ENCODE measurements at places on chromosomes 7 and 10.

GRCh38 chr7:1348096-1348822, 111.0 kb downstream of the MICALL2 start:
- DNase-seq = no peak

- DNase-seq = no peak
Measured at GRCh38 chr7:157890921-157891401, 554.2 kb downstream of the DNAJB6 start.

GRCh38 chr7:35817930-35818329, 17.1 kb downstream of the SEPTIN7 start:
- no peak for DNase-seq

- no peak for DNase-seq
Measured at GRCh38 chr7:18903695-18904094, 213.7 kb downstream of the TWIST1 start.

GRCh38 chr10:80068270-80068669, 10.2 kb upstream of the TMEM254 start:
- DNase-seq = no peak

GRCh38 chr10:110840225-110840922, 31.4 kb upstream of the PDCD4 start:
- no peak for DNase-seq

GRCh38 chr7:143360788-143361551, 1.5 kb downstream of the FAM131B start:
- DNase-seq = no peak

DNA sequence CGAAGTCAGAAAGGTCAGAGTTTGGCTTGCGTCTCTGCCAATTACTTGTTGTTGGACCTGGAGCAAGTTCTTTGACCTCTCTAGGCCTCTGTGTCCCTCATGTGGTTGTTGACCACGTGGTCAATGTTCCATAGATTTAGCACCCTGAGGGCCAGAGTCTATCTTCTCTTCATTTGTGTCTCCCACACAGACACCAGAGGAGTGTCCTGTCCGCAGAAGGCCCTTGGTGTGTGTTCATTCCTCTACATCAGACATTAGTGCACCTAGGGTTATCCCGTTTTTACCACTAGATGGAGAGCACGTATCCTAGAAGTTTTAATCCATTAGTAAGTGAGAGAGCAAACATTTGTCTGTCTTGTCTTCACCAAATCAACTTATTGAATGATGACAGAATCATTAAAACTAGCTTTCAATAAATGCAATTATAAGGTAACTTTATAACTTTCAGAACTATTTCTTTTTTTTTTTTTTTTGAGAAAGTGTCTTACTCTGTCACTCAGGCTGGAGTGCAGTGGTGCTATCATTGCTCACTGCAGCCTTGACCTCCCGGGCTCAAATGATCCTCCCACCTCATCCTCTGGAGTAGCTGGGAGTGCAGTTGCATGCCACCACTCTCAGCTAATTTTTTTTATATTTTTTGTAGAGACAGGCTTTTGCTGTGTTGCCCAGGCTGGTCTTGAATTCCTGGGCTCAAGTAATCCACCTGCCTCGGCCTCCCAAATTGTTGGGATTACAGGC, 122.5 kb upstream of the ANKRD1 start:
- DNase-seq = no peak

DNA sequence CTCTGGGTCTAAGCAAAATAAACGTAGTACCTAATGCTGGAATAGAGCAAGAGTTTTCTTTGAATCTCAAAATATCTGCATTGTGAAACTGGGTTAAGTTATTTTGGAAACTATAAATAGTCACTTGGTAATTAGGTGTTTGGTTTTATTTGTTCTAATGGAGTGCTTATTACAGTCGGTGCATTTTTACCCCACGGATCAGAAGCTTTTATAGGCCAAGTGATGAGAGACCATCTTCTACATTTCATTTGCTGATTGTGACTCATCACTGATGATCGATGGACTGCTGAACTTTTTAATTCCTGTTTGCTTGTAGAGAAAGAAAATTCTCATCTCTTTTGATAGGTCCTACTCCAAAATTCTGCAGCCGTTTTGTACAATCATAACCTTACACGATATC, 28.2 kb downstream of the MGMT start:
- DNase-seq = no peak

DNA sequence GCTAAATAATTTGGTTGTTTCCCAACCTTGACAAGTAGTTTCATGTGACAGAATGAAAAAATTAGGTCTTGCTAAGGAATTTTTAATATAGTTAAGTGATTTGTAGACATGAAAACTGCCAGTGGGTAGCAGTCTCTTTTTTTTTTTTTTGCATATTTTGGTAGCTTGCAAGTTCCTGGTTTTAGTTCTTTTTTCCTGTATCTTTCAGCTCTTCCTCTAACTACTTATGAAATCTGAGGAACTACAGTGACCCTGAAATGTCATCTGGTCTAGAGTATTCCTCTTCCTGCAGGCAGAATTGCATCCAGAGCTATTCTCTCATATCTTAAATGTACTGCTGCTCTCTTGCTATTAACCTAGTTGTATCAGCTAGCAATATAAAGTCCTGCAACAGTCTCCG, 160.4 kb downstream of the HDAC9 start:
- DNase-seq = no peak
